ENCODE measurements at places on chromosomes 4 and X.

- no peak for DNase-seq
These were observed 132.6 kb downstream of the UCHL1 start for GRCh38 chr4:41389356-41389755.

- peak; percentile 62 for DNase-seq
These were observed 754 bp downstream of the MTMR1 start for GRCh38 chrX:150693725-150694574.

GRCh38 chrX:14697451-14697850 lies 168.1 kb downstream of the GLRA2 start:
- DNase-seq, result peak; percentile 35

DNA sequence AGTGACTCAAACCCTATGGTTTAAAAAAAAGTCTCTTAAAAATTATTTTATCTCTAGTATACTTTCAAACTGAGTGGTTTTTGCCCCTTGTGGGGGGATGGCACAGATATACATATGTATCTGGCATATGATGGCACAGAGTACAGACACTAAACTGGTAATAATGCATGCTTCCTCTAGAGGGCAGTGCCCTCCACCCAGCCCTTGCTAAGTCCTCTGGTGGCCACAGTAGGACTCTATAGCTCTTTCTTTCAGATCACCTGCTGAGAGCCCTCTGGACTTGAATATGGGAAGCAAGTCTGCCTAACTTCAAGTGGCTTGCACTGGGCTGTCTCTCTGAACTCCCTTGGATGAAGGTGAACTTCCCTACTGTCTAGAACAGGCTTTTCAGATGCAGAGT lies 66.3 kb downstream of the TSPAN7 start:
- peak; percentile 62 for DNase-seq

DNA sequence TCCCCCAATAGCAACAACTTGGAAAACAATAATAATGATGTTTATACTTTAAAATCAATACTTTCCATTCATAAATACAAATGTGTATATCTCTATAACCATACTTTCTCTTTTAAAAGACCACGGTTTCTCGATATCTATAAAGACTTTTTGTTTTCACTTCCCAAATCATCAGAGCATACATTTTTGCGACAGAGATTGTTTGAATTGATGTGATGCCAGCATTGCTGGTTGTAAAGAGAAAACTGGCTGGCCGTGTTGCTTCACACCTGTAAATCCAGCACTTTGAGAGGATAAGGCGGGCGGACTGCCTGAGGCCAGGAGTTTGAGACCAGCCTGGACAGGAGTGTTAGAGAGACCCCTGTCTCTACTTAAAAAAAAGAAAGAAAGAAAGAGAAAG lies 77.6 kb upstream of the ZNF518B start:
- no peak for DNase-seq

DNA sequence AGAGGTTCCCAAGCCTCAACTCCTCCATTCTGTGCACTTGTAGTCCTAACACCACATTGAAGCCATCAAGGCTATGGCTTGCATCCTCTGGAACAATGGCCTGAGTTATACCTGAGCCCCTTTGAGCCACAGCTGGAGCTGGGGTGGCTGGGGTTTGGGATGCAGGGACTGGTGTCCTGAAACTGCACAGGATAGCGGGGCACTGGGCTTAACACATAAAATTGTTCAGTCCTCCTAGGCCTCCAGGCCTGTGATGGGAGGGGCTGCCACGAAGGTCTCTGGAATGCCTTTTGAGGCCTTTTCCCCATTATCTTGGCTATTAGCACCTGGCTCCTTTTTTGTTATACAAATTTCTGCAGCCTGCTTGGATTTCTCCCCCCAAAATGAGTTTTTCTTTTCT lies 35.5 kb downstream of the CFAP299 start:
- no peak for DNase-seq

GRCh38 chr4:101730291-101731117 lies 60.0 kb upstream of the BANK1 start:
- peak; percentile 74 for DNase-seq

- peak; percentile 44 for DNase-seq
These were observed 109.5 kb upstream of the MYOZ2 start for GRCh38 chr4:119025916-119026661.

- no peak for DNase-seq
These were observed 19.3 kb upstream of the TADA2B start for GRCh38 chr4:7023901-7024300.

GRCh38 chrX:17812763-17813162 lies 48.3 kb downstream of the RAI2 start:
- DNase-seq, result peak; percentile 4

DNA sequence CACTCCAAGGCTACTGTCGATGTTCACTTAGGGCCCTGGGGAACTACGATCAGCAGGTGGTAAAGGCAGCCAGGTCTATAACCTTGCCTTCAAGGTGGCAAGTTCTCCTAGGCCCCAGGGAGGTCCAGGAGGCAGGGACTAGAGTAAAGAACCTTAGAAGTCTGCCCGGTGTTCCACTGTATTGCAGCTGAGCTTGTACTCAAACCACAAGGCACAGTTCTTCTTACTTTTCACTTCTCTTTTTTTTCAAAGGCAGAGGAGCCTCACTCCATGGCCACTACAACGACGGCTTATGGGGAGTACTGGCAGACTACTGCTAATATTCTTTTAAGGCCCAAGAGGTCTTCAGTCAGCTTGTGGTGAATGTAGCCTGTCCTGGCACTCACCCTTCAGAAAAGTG lies 78.8 kb upstream of the GPR174 start:
- DNase-seq, result peak; percentile 73

- DNase-seq, result peak; percentile 95
These were observed at the start of gene DIAPH2 for GRCh38 chrX:96684339-96685209. Gene DIAPH2 (plus strand): TSS chrX:96684842.

DNA sequence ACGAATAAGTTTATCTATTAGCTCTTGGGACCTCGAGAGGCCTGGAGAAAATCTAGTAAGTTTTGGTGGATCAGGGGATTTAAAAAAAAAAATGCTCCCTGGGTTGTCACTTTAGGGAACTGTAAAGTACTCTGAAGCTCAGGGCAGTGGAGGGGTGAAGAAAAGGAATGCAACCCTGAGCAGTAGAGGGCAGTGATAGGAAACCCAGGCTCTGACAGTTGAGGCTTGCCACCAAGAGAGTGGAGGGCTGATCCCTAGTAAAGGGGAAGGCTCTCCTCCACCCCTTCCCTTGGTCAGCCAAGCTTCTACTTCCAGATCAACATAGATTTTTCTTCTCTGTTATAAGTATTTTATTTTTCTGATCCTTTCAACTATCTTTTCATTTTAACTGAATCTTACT lies 73.1 kb downstream of the FBXO8 start:
- DNase-seq, result peak; percentile 13

- no peak for DNase-seq
These were observed 289.7 kb downstream of the DKK2 start for GRCh38 chr4:106746451-106746850.

DNA sequence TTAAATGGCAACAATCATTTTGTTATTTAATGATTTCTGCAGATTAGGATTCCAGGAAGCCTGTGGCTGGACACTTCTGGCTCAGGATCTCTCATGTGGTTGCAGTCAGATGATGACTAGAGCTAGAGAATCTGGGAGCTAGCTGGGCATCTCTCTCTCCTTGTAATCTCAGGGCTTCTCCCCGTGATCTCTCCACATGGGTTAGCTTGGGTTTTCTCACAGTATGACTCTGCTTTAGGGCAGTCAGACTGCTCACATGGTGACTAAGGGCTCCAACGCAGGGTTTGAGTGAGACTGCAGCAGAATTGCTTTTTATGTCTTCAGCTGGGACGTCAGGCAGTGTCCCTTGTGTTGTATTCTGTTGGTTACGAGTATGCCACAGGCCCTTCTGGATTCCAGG lies 361.4 kb downstream of the CBLL2 start:
- no peak for DNase-seq

GRCh38 chr4:100198061-100198460 lies 7.8 kb upstream of the DDIT4L start:
- no peak for DNase-seq

- no peak for DNase-seq
These were observed 74.1 kb upstream of the PPP3CA start for GRCh38 chr4:101421386-101421785.

- no peak for DNase-seq
These were observed 51.3 kb downstream of the FNIP2 start for GRCh38 chr4:158819942-158820786.

DNA sequence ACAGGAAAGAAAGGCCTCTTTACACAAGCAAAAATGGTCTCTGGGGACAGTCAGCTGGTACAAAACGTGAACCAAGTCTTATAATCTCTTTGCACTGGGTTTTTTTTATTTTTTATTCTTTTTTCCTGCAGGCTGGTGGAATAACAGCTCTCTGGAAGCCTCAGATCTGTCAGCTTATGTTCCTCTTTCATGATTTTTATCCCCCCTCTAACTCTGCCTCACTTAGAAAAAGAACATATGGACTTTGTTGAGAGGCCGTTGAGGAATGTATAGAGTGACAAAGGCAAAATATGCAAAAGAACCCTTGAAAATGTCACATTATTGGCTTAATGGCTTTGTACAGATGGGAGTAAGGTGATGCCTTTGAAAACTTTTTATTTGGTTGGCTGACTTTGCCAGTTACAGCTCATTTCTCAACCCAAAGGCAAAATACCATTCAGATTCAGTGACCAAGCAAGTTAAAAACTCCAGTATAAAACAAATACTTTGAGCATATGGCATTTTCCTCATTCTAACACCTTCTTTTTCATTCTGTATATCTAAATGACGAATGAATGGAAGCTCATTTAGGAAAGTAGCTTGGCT lies 111.1 kb downstream of the RNF150 start:
- no peak for DNase-seq

GRCh38 chrX:126265116-126265515 lies 99.0 kb upstream of the DCAF12L2 start:
- no peak for DNase-seq

DNA sequence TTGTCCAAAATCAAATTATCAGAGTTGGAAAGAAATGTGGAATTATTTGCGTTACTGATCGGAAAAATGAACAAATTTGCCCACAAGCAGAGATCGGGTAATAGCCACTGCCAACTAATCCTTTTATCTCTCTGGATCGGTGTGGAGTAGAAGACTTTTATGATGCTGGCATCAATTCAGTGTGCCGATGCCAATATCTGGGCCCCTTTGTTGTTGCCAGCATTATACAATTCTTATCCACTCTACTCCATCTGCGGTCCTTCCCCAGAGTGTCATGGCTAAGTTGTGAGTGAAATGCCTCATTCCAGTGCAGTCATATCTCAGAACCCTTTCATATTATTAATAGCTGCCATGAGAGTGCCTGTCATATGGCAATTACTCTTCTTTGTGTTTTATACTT lies 660.2 kb downstream of the ADGRL3 start:
- DNase-seq, result no peak

- DNase-seq, result no peak
These were observed 147.2 kb upstream of the DIPK2B start for GRCh38 chrX:45347877-45348276.

DNA sequence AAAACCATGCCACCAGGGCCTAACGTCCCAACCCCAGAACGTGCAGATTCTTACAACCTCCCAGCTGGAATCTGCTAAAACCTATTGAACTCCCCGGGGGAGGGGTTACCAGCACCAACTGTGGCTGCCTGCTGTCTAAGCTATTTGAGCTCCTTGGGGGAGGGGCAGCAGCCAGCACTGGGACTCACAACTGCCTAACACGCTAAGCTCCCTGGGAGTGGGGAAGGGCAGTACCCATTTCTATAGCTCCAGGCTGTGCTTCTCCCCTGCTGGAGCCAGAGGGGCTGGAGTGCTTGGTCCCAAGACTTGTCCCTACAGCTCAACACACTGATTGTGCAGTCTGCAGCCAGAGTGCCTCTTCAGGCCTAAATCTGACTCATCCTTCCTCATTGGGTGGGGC lies 459.8 kb upstream of the FGF16 start:
- DNase-seq, result no peak

DNA sequence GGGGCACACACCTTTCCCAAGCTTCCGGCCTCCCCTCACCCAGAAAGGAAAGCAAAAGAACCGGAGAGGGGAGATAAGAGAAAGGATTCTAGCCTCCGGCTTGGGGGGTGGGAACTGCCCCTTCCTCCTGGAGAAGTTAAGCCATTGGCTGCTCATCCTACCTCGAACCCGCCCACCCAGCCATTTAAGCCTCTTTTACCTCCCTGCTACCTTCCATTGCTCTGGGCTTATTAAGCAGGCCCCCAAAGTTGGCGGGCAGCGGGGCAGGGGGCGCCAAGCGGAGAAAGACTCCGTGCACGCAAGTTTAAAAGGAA lies 2.3 kb downstream of the MAML3 start:
- DNase-seq, result peak; percentile 96

- DNase-seq, result no peak
These were observed 14.9 kb downstream of the IRF2 start for GRCh38 chr4:184459413-184459812.

DNA sequence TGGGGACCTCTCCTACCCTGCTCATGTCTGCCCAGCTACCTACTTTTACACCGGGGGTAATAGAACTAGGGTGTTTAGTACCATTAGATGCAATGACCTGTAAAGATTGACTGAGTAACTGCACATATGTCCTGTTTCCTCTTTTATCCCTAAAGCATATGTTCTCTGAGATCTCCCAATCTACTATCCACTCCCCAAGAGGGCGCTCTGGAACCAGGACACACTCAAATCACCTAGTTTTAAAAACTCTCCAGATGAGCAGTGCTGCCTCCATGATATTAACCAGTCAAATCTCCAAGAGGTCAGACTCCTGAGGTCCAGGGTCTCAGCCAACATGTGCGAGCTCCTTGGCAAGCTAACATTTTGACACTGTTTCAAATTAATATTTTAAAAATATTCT lies 87.0 kb upstream of the TSPAN5 start:
- DNase-seq, result peak; percentile 77

DNA sequence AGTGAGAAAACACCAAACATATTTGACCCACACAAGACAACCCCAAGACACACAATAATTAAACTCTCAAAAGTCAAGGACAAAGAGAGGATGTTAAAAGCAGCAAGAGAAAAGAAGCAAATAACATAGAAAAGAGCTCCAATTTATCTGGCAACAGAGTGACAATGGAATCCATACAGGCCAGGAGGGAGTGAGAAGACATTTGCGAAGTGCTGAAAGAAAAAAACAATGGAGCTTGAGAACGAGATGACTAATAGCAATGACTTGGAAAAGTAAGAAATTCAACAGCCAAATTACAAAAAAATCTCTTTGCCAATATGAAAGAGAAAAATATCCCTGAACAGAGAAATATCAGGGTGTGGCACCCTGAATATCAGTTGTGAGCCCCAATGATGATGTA lies 61.6 kb downstream of the MAD2L1 start:
- DNase-seq, result no peak

Measured in KBM-7 (cell line).